ENCODE measurements at places on chromosomes 16 and 17.
A peak's percentile ranks its signal among the peaks of the same experiment; 100 is the strongest.

- no peak for DNase-seq
Observed at GRCh38 chr17:48868916-48869500, 23.6 kb upstream of the ATP5MC1 start.

GRCh38 chr17:45648642-45649041 is 135.5 kb upstream of the CRHR1 start:
- no peak for DNase-seq

DNA sequence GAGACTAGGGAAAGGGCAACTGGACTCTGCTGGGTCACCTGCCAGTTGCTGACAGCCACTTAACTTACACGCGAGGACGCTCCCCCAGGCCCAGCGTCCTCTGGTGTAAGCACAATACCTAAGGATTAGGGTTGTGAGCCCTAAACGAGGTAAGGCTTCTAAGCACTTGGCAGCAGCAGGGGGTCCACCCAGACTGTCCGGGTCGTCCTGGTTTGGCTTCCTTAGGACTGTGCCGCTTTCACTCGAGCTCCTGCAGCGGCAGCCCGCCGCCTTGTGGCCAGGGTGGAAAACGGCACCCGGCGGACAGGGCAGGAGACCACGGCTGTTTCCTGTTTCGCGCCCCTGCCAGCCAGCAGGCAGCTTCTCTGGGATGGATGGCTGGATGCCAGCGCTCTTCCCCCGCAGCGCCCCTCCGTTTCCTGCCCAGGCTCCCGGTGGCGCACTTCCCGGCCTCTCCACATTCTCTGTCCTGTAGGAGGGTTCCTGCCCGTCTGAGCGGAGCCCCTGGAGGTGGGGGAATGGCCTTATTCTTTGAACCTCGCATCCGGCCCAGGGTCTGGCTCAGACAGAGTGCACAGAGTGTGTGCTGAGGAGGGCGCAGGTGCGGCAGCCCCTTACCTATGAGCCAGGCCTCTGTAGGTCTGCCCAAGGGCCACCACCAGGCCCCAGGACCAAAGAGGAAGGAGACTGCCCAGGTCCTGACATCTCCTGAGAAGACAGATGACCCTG is 47.0 kb upstream of the AMZ2 start:
- peak; percentile 78 for DNase-seq

GRCh38 chr16:79970551-79971236 is 370.2 kb upstream of the MAF start:
- DNase-seq = no peak

GRCh38 chr16:25553711-25554436 is 137.9 kb upstream of the HS3ST4 start:
- no peak for DNase-seq

- DNase-seq = no peak
Observed at GRCh38 chr16:22633280-22633679, 122.6 kb downstream of the NPIPB5 start.

GRCh38 chr16:56632156-56632847 is at the start of gene MT1M:
Gene MT1M, plus strand, starts transcription at chr16:56632659. Its CDS starts 73 bp downstream, at chr16:56632732.
- no peak for DNase-seq

GRCh38 chr17:42704490-42704836 is 22.1 kb downstream of the CNTNAP1 start:
- DNase-seq = no peak

DNA sequence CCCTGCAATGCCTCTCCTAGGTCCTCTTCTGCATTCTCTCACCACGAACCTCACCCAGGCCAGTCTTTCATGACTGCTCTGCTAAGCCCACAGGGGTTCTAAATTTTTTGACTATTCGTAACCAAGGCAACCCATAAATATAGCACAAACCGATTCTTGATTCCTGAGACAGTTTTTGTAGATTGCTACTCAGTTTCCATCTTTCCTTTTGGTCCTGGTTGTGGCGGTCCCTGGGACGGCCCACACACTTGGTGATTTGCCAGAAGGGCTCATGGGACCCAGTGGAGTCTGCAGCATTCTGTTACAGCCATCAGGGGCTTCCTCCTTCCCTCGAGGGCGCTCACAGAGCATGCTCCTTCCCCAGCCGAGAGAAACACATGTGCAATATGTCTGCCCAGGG is 23.4 kb upstream of the MGAT5B start:
- DNase-seq = no peak

GRCh38 chr16:25501530-25502255 is 190.1 kb upstream of the HS3ST4 start:
- DNase-seq = no peak

DNA sequence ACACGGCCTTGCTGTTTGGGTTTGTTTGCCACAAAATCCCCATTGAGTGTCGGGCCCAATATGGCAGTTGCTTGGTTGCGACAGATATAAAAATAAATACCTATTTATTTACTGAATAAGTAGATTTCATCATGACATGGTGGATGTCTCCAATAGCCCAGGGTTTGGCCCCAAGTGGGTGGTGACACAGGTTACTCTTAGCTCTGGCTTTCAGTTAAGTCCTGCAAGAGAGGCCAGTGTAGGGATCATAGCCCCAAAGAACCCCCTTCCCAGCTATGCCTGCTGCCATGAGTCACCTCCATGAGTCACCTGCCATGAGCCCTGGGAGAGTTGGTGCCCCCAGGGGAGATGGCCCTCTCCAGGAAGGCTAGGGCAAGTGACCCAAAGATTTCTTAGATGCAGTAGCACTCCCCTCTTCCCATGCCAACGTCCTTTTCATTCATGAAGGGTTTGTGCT is 78.7 kb upstream of the LGALS9 start:
- no peak for DNase-seq

DNA sequence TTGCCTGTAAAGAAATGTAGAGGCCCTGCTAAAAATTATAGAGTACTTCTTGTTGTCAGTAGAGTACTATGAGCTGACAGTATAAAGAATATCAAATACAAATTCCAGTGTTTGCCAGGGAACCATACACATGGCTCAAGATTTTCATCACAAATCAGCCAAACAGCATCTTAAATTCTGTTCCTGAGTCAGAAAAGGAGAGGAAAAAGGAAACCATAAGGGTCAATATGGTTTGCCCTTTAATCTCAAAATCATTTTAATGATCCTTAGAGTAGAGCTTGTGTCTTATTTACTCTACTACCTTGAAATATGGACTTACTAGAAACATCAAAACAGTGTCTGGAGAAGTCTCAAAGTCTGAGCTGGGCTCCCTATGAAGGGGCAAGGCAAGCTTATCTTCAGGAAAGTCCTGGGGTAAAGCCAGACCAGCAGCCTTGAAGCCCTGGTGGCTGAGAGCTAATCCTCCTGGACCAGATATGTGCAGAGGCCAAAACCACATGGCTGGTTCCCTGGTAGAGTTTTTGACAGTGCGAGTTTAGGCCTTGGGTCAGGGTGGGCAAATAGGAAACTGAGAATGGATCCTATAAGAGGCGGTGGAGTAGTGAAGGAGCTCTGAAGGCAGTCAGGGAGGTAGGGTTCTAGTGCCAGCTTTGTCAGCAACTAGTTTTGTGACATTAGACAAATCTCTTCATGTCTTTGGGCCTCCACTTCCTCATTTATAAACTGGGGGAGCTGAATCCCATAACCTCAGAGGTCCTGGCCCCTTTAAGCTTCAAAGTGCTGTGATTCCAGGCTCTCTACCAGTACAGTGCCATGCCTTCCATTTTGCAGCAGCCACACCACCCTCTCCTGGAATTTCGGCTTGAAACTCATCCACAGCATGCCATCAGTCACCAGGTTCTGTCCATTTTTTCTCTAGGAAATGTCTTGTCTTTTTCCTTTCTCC is 38.9 kb downstream of the MRTFB start:
- no peak for DNase-seq

GRCh38 chr16:68921637-68922036 is 78.3 kb downstream of the TANGO6 start:
- DNase-seq = no peak

GRCh38 chr16:57630931-57631845 is 2.8 kb downstream of the ADGRG1 start:
- no peak for DNase-seq

DNA sequence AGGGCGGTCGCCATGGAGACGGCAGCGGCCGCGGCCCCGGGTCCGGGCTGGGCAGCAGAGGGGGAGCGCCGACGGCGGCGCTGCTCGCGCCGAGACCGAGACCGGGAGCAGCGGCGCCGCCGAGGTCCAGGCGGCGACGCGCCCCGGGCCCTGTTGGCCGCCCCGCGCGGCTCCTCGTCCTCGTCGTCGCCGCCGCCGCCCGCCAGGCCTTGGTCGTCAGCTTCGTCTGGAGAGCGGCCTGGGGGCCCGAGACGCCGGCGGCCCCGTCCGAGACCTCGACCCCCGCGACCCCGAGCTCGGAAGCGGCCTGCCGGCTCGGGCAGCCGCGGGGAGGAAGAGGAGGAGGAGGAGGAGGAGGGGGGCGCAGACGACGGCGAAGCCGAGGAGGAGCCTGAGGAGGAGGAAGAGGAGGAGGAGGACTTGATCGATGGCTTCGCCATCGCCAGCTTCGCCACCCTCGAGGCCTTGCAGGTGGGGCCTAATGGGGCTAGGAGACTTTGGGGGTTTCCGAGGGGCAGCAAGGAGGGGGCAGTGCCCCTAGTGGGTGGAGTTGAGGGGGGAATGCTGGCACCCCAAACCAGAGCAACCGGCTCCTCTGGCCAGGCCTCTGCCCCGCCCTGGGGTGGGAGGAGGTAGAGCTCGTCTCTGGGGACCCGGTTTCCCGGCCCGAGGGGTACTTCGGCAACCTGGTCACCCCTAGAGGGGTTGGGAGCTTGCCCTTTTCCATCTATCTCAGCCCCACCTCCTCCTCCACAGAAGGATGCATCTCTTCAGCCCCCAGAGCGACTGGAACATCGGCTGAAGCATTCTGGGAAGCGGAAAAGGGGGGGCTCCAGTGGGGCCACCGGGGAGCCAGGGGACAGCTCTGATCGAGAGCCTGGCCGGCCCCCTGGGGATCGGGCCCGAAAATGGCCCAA is 1.5 kb downstream of the FBRS start:
- peak; percentile 39 for DNase-seq

- DNase-seq = no peak
Observed at GRCh38 chr17:557371-557770, 157.3 kb downstream of the VPS53 start.

- peak; percentile 80 for DNase-seq
Observed at GRCh38 chr17:35022536-35023063, 40.9 kb downstream of the RFFL start.

DNA sequence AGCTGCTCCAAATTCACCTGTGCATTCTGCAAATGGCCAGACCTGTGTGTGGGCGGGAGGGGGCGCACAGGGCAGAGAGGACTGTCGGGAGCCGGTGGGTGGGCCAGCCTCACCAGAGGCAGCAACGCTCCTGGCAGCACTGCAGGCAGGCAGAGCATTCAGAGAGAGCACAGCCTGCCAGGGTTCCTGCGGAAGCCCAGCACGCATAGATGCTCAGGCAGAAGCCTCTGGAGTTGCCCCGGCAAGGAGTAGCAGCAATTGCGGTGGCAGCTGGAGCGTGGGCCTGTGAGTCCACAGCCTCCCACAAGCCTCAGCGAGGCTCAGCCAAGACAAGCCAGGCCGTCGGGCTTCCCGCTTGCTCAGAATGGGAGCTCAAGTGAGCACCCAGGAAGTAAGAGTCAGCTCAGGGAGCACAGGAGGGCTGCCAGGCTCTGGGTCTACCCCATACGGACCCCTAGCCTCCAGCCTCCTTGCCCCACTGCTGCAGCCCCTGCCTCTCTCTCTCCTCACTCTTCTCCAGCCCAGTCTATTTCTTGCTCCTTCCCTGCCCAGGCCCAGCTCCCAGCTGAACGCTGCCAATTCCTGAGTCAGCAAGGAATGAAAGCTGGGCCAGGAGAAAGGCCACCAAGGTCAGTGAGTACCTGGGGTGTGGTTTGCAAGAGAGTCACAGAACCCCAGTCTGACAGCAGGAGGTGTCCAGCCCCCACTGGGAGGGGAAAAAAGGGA is 9.6 kb downstream of the EMC6 start:
- no peak for DNase-seq

GRCh38 chr16:57392694-57393093 is 11.9 kb upstream of the CCL17 start:
- no peak for DNase-seq

DNA sequence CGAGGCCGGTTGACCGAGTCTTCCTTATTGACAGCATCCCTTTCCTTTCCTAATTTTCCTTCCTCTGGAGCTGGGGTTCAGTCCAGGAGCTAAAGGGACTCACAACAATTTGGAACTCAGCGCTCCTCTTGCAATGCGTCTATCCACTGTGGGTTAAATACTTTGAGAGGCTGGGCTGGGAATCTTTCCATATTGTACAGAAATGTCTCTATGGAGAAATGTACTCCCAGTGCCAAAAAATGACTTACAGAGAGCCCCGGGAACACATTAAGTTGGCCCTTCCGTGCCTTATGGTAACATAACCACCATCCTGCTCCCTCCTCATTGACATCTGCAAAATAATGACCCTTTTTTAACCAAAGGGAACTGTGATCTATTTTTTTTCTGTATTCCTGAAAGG is 192.8 kb downstream of the FTO start:
- DNase-seq = no peak

DNA sequence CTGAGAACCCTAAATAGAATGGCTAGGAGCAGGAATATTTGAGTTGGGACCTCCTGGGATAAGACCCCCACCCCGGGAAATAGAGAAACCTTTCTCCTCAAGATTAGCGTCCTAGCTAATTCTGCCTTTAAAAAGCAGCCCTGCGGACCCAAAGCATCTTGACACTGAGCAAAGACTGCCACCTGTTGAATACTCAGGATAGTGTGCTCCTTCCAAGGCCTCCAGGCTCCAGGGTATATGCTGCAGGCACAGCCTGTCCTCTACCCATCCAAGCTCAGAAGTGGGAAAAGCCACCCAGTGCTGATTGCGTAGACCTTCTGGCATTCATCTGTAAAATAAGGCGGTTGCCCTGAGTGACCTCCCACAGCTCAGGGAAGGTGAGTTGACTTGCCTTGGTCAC is 456.2 kb upstream of the DYNLRB2 start:
- peak; percentile 15 for DNase-seq

GRCh38 chr16:81520151-81520470 is 75.5 kb downstream of the CMIP start:
- DNase-seq = no peak

- DNase-seq = no peak
Observed at GRCh38 chr17:6361733-6362132, 73.2 kb downstream of the AIPL1 start.

DNA sequence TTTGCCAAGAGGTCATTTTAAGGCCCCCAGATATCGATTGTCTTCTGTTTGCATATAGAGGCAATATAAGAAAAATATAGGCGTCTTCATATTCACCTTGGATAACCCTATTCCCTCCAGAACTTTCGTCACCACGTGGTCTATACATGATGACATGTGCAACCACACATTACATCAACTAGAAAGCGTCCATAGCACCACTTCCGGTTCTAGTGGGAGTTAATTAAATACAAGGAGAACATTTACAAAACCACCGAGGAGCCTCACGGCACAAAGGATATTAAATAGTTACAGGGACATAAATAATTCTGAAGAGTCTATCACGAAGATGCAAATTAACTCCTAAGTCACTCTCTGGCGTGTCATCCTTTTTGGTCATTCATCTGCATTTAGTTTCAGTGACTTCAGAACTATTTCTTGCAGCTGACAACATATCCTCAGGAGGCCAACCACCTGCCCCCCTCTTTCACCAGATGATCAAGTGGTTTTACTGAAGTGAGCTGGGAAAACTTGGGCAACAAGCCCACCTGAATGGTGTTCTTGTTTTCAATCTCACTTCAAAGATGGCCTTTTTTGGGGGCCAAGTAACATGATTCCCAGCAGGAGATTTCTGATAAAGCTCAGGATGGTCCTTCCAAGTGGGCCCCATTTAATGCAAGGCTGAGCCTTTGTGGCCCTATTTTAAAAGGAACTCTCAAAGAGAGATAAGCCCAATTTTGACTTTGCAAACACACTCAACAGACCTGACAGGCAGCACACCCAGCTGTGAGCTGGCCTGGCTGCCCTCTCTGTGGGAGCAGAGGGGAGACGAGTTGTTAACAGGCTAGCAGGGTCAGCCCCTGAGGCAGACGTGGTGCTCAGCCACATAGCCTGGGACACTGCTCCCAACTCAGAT is 15.3 kb downstream of the CMTM3 start:
- no peak for DNase-seq
